NCI-H1436 treated with DMSO at 0.1 percent for 48 hours (cell line): ENCODE measurements at places on chromosomes 5 and 9.

GRCh38 chr5:146042628-146043279, 62.6 kb downstream of the PLAC8L1 start:
- DNase-seq, result no peak

DNA sequence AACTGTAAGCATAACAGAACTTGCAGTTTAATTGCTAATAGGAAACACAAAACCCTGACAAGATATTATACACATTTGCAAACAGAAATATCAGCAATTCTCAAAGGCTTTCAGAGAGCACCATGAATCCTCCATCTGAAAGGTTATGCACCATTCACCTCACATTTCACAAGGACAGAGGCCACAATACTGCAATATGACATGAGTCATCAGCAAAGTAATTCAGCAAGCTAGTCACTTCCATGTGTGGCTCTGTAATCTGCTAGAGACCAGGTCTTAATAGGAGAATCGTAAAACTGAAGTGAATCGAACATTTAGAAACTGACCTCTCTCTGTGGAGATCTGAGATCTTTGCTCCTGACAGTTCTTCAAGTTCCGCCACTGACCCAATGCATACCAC, 28.3 kb downstream of the IARS1 start:
- no peak for DNase-seq

DNA sequence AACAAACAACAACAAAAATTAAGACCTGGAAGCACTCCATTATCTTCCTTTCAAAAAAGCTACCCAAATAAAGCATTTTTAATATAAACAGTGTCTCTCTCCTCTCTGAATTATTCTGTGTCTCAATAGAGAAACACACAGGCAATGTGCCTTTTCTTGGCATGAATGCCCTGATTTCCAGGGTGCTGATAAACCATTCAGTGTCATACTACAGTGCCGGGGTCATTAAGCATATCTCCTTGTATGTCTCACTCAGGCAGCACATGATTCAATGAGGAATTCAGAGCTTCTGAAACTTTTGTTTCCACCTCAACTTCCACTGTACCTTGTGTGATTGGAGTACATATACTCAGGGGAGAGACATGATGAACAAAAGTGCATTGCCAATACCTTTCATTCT, 294.0 kb upstream of the SLC24A2 start:
- DNase-seq, result no peak

DNA sequence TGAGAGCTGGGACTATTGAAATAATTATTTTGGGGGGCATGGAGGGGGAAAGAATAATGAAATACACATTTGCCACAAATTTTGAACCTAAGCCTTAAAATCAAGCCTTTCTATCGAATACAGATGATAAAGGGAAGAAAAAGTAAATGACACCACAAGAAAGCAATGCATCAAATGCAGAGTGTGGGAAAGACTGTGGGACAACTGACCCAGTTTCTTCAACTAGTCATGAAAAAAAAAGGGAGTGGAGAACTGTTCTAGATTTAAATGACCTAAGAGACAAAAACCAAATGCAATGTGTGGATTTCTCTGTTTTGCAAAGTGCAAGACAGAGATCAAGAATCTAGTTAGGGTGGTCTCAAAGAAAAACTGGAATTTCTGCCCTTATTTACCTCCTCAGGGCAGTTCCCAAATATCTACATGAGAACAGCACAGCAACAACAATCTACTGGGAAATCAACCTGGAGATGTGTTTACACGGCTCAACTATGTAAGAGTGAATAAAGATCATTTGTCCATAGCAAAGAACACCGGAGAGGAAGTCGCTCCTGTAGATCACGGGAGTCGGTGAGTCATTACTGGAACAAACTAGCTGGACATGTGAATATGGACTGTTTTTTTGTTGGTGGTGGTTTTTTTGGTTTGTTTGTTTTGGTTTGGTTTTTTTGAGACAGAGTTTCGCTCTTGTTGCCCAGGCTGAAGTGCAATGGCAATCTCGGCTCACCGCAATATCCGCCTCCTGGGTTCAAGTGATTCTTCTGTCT, 145.9 kb downstream of the DROSHA start:
- no peak for DNase-seq

- DNase-seq, result no peak
These were observed 80.2 kb downstream of the TMC1 start for GRCh38 chr9:72601615-72602014.

GRCh38 chr5:155472780-155473179, 459.2 kb downstream of the KIF4B start:
- DNase-seq, result no peak

- DNase-seq, result no peak
These were observed 146.4 kb downstream of the GADD45G start for GRCh38 chr9:89751079-89751825.

DNA sequence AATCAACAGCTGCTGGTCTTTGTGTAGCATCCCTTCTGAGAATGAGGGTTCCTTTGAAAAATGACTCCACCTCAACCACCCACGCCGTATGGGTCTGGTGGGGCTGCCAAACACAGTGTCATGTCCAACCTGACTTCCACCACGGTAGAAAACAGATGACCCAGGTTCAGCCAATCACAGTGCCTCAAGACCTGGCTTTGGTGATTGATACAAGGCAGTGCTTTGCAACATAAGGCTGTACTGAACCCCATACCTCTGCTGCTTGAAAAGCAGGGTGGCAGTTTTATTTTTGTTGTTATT, 11.5 kb upstream of the TGFBR1 start:
- no peak for DNase-seq

DNA sequence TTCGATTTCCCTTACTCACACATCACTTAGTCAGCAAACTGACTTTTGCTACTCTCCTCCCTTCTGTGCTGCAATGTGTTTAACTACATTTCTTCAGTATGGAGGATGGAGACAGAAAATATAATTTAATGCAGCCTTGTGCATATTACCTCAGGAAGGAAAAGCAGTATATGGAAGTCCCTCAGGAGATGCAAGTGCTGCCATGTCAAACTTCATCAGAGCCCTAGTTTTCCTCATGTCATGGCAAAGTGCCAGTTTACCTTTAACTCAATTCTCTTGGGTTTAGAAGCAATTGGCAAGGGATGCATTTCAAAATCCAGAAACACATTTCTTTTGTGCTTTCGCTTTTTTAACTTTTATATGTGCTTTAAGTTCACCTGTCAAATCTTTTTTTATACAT, 365.4 kb downstream of the ISL1 start:
- no peak for DNase-seq
